Mammary epithelial cell (primary cell): ENCODE measurements at places on chromosomes 2 and 18.

- peak; percentile 39 for DNase-seq
Observed at GRCh38 chr2:113755035-113755834, 1.2 kb downstream of the SLC35F5 start.

DNA sequence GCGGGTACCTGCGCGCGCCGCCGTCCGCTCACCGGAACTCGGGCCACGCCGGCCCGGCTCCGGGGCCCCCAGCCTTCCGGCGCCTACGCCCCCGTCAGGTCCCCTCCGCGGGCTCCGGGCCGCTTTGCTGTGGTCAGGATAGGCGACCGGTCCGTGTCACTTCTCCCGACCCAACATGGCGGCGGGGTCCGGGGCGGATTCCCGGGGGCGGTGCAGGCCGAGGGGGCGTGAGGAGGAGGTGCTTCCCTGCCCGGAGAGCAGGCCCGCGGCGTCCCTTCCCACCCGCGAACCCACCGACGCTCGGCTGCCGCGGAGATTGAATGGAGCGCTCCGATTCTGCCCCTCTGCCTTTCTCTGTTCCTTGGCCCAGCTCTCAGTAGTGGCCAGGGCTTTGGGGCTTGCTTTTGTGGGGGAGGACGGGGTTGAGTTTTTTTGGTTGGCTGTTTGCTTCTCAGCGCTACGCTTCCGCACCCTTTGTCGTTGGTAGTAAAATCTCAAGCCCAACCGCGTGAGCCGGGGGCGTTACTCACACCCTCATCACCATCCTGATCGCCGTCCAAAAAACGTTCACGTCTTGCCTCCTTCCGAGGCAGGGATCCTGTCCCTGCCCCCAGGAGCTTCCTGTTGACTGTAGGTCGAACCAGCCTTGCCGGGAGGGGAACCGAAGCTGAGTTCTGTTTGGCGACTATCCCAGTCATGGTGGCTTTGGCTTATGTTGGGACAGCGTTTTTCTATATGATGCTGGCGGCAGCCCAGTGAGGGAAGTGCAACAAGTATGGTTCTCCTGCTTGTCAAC lies 532 bp upstream of the YES1 start:
- peak; percentile 75 for DNase-seq

- peak; percentile 14 for DNase-seq
Observed at GRCh38 chr18:53380063-53380639, 844.3 kb downstream of the MBD2 start.

- DNase-seq: no peak
Observed at GRCh38 chr2:20226152-20226545, 1.2 kb upstream of the SDC1 start.

DNA sequence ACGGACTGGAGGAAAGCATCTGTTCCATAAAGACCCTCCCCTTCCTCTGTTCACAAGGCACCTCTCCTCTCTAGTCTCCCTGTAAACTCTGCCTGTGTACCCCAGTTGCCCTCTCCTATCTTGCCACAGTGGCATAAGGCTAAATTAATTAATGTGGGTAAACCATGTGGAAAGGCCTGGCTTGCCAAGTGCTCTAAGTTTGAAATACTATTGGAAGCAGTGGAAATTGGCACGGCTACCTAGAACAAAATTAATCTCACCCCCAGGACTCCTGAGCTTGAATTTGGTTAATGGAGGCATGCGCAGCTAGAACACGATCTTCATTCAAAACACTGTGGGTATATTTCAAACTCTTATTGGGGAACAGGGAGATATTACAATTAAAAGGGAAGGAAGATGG lies 19.2 kb upstream of the SLC14A2 start:
- no peak for DNase-seq

DNA sequence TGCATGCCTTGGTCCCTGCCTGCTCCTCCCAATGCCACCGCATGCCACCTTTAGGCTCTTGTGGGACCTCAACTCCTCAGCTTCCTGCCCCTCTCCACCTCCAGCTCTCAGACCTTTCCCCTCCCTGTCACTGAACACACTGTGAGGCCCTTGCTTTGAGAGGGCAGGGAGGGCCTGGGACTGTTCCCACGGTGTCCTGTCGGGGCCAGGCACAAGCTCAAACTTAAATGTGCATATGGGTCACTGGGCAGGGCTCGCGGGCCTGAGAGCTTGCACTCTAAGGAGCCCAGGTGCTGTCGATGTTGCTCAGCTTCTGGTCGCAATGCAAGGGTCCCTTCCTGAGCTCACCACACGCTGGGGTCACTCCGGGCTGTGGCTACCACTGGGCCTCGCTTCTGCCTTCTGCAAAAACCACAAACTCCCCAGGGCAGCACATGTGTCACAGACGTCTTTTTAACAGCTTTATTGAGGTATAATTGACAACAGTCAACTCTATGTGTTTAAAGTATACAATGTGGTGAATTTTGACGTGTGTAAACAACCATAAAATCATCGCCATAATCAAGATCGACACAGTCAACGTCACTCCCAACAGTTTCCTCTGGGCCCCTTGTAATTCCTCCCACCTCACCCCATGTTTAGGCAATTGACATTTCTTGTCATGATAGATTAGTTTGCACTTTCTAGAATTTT lies 11.9 kb upstream of the B3GNT7 start:
- no peak for DNase-seq

GRCh38 chr18:44232500-44232899 lies 448.2 kb upstream of the SETBP1 start:
- no peak for DNase-seq

DNA sequence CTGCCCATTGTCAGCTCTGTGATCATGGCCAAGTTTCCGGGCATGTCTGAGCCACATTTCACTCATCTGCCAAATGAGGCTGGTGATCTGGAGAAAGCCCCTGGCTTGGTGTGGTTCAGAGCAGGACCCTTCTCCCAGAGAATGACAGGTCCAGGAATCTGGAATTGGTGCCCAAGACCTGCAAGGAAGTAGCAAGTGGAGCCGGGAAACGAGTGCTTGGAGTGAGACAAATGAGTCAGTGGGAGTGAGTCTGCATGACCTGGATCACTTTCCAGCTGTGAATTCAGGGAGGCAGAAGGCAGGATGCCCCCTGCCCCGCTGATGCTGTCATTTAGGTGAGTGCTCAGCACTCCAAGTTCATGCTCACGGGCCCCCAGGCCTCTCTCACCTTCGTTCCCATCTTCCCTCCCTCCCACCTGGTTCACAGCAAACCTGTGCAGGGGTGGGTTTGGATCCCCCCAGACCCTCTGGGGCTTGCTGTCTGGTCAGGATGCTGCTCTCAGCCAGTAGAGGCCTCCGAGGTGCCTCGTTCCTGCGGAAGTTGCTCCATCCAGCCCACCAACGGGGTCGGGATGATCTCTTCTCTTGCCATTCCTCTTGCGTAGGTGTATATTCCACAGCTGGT lies 104.4 kb downstream of the INHBB start:
- no peak for DNase-seq

DNA sequence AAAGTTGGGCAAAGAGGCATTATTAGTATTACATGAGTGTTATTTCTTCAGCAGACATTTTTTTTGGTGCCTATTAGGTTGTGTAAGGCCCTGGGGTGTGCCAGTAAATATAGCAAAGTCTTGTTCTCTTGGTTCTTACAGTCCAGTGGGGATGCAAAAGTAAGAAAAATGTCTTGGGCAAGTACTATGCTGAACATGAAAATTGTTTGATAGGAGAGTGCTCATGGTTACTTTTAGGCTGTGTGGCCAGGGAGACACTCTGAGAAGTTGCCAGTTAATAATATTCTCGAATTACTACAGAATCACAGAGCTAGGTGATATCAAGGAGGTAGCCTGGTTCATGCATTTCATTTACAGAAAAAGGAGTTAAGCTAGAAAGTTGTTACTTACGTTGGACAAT lies 1.9 kb downstream of the AGFG1 start:
- no peak for DNase-seq

GRCh38 chr2:1256632-1257324 lies 156.5 kb upstream of the TPO start:
- DNase-seq: no peak

- DNase-seq: no peak
Observed at GRCh38 chr2:126653761-126654160, 2.2 kb upstream of the GYPC start.

DNA sequence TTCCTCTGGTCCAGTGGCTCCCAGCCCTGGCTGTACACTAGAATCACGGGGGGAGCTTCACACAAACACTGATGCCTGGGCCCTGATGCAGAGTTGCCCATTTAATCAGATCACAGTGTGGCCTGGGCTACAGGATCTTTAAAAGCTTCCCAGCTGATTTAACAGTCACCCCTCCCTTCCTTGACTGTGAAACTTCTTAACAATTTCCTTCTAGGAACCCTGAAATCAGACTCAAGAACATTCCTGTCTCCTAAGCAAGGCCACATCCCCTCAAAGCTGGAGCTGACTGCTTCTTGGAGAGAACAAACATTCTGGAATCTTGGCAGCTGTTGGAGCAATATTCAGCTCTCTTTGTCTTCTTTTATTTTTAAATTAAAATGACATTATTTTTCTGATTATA lies 88.7 kb downstream of the ADD2 start:
- DNase-seq: no peak

- peak; percentile 5 for DNase-seq
Observed at GRCh38 chr18:67670024-67670543, 153.6 kb upstream of the DSEL start.

GRCh38 chr2:116088236-116088635 lies 1645.8 kb downstream of the DPP10 start:
- DNase-seq: no peak

GRCh38 chr2:151357359-151357758 lies at the start of gene TNFAIP6:
Gene TNFAIP6, plus strand, starts transcription at chr2:151357592. Its CDS starts 75 bp downstream, at chr2:151357667.
- DNase-seq: peak; percentile 87

DNA sequence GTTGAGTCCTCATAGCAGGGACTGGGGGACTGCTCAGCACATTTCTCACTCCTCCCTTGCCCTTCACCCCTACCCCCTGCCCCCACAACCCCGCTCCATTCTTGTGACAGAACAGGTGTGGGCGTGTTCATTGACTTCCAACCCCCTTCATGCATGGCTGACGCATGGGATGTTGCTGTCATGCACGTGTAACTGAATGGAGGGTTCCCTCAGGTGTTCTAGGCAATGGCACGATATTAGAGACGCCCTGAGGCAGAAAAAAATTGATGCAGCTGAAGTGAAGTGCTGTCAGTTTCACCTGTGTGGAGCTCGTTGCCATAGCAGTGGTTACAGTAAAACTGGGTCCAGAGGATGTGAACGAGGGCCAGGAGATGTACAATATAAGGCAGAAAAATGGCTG lies 6.5 kb upstream of the THOC1 start:
- DNase-seq: no peak

DNA sequence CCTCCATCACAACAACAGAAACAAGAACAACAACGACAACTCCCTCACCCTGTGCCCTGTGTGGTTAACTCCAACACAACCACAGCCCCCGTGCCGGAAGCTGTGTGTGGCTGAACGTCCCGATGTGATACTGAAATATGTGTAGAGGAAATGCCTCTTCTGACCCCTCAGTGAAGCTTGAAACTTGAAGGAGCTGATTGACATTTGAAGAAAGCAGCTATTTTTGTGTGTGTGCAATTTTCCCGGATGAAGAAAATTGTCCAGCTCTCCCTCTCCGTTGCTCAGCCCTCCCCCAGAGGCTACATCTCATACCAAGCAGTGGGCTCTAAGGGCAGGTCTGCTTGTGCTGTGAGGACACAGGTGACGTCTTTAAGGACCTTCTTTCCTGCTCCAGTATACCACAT lies 173.8 kb downstream of the ICOS start:
- DNase-seq: no peak

DNA sequence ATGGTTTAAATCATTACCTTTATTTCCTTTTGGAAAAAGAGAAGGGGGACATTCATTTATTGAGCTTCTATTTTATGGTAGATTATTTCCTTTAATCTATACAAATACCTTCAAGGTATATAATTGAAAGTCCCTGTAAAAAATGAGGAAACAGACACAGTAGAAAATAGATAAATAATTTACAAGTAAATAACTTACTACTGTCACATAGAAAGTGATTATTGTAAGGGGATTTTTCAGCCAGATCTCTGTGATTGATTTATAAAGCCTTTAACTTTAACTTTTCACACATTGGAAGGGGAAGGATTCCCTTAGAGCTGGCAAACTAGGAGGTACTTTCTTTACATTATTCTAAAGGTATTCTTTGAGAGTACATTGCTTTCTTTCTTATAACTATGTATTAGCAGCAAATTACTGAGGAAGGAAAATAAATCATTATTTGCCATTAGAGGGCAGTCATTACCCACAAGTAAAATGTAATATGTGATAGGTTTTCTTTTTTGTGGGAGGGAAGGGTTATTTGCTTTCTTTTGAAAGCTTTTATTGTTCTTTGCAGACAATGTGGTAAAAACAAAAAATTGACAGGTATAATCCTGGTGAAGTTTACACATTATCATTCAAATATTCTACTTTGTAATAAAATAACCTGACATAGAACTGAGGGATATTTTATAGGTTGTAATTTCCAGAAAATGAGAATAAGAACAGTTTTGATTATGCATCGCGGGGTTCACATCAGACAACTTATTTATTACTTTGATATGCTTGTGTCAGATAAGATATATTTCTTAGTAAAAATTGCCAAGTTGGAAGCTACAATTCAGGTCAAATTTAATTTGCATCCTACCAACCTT lies 24.8 kb upstream of the RPE start:
- DNase-seq: peak; percentile 9

GRCh38 chr2:196534495-196534894 lies 105.0 kb upstream of the CCDC150 start:
- DNase-seq: no peak

- peak; percentile 27 for DNase-seq
Observed at GRCh38 chr2:196592331-196592910, 47.1 kb upstream of the CCDC150 start.

GRCh38 chr2:173090276-173090877 lies 14.7 kb downstream of the MAP3K20 start:
- DNase-seq: no peak
